CD4-positive, alpha-beta memory T cell (primary cell): ENCODE measurements at places on chromosomes 3 and 15.

DNA sequence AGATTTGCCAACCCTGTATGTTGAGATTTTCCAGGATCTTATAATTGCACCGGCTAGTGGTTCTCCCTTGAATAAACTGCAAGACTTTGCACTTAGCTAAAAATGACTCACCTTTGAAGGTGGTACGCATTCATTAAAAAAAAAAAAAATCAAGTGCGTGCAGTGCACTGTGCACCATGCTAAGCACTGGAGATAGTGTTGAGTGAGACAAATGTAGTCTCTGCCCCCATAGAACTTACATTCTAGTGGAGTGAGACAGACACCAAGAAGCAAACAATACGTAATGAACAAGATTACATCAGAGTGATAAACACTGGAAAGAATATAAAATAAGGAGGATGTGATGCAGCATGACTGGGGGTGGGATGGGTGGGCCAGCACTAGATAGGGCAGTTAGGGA, 69.4 kb downstream of the ITPR1 start:
- no peaks in the 10 kb centered on the region for H3K36me3 ChIP-seq
- H3K4me3 ChIP-seq: no peak overlapping the region
- H3K4me1 ChIP-seq: no peaks in the 10 kb centered on the region
- H3K27me3 ChIP-seq: no peaks in the 10 kb centered on the region
- H3K27ac ChIP-seq: no peak overlapping the region
- DNase-seq: no peak

DNA sequence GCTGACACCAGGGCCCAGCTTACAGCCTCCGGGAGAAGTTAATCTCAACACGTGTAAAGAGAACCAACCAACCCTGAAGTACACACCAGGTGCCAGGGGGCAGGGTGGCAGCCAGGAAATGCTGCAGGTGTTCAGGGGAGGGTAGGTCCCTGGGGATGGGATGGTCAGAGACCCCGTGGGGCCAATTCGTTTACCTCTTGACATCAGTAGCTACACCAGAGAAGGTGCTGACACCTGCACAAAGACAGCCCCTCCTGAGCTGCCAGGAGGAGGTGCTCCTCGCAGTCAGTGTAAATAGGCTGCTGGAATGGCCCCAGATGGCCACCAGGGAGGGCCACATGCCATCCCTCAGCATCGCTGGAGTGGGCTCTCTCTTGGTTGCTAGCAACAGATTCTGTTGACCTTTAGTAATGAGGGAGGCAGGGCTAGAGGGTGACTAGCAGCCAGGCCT, 52.8 kb downstream of the CORO2B start:
- H3K4me3 ChIP-seq: no peak overlapping the region
- no peaks in the 10 kb centered on the region for H3K36me3 ChIP-seq
- H3K4me1 ChIP-seq: no peaks in the 10 kb centered on the region

- no peaks in the 10 kb centered on the region for H3K27me3 ChIP-seq
- no peaks in the 10 kb centered on the region for H3K4me1 ChIP-seq
- no peaks in the 10 kb centered on the region for H3K36me3 ChIP-seq
Observed at GRCh38 chr3:69781593-69781992, 42.3 kb downstream of the MITF start.

DNA sequence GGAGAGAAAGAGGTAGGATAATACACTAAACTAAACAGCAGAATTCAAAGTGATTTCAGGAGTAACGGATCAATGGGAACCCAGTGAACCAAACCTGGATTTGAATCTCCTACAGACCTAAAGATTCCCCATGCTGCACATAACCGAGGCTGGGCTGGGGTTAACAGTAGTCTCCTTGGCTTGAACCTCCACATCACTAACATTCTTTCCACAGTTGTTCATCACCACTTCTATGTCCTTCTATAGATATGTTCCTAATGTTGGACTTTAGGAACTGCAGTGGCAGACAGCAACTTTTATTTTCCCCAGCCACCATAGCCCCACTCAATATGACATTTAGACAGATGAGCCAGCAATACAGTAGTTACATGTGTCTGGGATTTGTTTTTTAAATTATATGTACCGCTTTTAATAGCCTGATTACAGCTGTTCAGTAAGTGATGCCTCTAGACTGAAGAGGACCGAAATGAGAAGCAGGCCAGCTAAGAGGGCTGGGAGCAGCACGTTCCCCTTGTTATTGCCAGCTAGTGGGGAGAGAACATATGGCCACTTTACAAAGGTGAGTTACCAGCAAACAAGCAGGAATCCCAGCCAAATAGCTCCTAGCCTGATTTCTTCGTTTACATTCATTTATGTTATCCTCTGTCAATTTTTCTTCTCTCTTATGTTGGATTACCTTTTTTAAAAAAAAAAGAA, 472.6 kb upstream of the CDIN1 start:
- no peaks in the 10 kb centered on the region for H3K27me3 ChIP-seq
- H3K4me3 ChIP-seq: no peak overlapping the region
- H3K36me3 ChIP-seq: no peaks in the 10 kb centered on the region
- H3K4me1 ChIP-seq: no peaks in the 10 kb centered on the region

GRCh38 chr3:71000483-71000882, 583.0 kb downstream of the FOXP1 start:
- H3K4me1 ChIP-seq: peaks cover 17% of the 10 kb centered on the region
- H3K4me3 ChIP-seq: no peak overlapping the region
- DNase-seq: no peak
- H3K36me3 ChIP-seq: peaks cover 30% of the 10 kb centered on the region

DNA sequence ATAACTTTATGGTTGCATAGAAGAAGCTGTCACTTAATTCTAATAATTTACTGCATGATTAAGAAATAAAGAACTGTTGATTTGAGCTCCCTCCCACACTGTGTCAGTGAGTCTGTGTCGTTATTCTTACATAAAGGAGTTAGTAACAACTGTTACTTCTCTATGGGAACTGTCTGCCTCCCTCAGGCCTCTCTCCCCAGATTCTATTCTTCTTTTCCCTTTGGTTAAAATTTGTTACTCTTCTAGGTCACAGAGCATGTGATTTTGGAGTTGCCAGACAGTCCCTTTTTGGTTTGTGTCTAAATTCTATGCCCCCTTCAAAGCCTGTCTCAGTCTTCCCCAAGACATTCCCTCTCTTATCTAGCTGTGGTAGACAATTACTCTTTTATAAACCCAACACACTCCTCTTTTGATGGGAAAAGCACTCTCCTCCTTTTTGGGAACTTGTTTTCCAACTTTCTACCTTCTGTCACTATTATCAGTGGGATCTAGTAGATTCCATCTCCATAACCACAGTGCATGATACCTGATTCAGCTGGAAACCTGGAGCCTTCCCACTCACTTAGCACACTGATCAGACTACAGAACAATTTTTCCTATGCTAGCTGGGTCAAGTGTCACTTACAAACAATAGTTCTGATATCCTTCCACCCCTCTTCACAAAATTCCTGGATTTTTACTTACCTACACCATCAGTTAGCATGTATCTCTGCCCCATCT, 422.1 kb upstream of the TGFBR2 start:
- H3K27me3 ChIP-seq: no peaks in the 10 kb centered on the region
- H3K36me3 ChIP-seq: no peaks in the 10 kb centered on the region
- no peak overlapping the region for H3K4me3 ChIP-seq

DNA sequence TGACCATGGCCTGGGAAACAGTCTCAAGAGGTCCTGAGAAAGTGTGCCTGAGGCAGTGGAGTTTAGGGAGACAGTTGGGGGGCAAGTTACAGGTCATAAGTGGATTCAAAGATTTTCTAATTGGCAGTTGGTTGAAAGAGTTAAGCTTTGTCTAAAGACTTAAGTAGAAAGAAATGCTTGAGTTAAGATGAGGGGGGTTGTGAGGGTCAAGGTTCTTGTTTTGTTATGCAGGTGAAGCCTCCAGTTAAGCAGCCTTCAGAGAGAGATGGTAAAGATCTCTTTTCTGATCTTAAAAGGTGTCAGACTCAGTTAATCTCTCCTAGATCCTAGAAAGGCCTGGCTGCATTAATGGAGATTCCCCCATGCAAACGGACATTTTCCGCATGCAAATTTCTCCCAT, 356.3 kb upstream of the C2CD4B start:
- no peaks in the 10 kb centered on the region for H3K27me3 ChIP-seq
- H3K27ac ChIP-seq: no peak overlapping the region
- no peaks in the 10 kb centered on the region for H3K36me3 ChIP-seq

DNA sequence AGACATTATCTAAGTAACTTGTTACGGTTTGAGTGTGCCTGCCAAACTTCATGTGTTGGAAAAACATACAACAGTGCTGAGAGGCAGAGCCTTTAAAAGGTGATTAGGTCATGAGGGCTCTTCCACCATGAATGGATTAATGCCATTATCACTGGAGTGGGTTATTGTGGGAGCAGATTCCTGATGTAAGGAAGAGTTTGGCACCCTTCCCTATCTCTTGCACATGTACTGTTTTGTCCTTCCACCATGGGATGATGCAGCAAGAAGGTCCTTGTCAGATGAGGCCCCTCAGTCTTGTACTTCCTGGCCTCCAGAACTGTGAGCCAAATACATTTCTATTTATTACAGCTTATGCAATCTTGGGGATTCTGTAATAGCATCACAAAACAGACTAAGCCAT, 413.9 kb downstream of the EPHA3 start:
- H3K27ac ChIP-seq: no peak overlapping the region
- H3K4me3 ChIP-seq: no peak overlapping the region
- H3K36me3 ChIP-seq: no peaks in the 10 kb centered on the region
- H3K27me3 ChIP-seq: no peaks in the 10 kb centered on the region
- DNase-seq: no peak

GRCh38 chr15:45458746-45459403, 63.7 kb downstream of the SLC30A4 start:
- H3K36me3 ChIP-seq: no peaks in the 10 kb centered on the region
- no peak overlapping the region for H3K4me3 ChIP-seq
- peak; percentile 79 for DNase-seq
- H3K4me1 ChIP-seq: peaks cover 47% of the 10 kb centered on the region
- H3K27me3 ChIP-seq: no peaks in the 10 kb centered on the region

DNA sequence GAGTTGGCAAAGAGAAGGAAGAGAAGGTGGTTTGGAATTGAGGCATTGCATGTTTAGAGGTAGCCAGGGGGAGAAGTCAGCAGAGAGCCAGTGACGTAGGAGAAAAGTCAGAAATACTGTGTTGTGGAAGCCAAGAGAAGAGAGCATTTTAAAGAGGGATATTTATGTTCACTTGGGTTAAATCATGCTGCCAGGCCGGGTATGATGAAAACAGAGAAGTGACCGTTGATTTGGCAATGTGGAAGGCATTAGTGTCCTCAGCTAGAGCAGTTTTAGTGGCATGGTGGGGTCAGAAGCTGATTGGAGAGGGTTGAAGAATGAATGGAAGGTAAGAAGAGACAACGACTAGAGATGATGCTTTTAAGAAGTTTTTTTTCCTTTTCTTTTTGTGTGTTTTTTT, 24.5 kb downstream of the RASA2 start:
- peaks cover 9% of the 10 kb centered on the region for H3K36me3 ChIP-seq
- no peak for DNase-seq
- H3K4me1 ChIP-seq: peaks cover 50% of the 10 kb centered on the region
- H3K27me3 ChIP-seq: no peaks in the 10 kb centered on the region

DNA sequence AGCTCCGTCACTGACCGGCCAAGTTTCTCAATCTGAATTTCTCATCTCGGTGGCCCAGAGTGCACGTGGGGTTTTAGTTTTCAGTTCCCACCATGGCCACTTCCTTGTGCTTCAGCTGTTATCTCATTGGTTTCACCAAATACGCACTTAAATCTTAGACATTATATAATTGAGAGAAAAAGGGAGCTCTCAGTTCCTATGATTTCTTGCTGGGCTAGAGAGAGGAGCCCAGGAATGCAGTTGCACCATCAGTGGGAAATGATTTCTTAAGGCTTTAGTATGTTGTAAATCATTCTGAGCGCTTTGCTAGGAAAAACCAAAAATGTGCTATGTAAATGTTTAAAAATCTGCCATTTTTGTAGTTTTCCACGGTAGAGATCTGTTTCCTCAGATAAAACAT, 53.2 kb downstream of the OXNAD1 start:
- peaks cover 78% of the 10 kb centered on the region for H3K36me3 ChIP-seq
- peaks cover 73% of the 10 kb centered on the region for H3K4me1 ChIP-seq
- peak overlapping the region; percentile 31 for H3K27ac ChIP-seq
- DNase-seq: no peak
- H3K27me3 ChIP-seq: no peaks in the 10 kb centered on the region

- no peaks in the 10 kb centered on the region for H3K27me3 ChIP-seq
- DNase-seq: no peak
- H3K27ac ChIP-seq: no peak overlapping the region
- no peaks in the 10 kb centered on the region for H3K4me1 ChIP-seq
- H3K36me3 ChIP-seq: no peaks in the 10 kb centered on the region
Observed at GRCh38 chr3:169297214-169297613, 366.3 kb downstream of the MECOM start.

- no peak overlapping the region for H3K4me3 ChIP-seq
- DNase-seq: no peak
- no peaks in the 10 kb centered on the region for H3K4me1 ChIP-seq
- H3K27me3 ChIP-seq: no peaks in the 10 kb centered on the region
Observed at GRCh38 chr3:11510356-11510755, 133.4 kb downstream of the VGLL4 start.

DNA sequence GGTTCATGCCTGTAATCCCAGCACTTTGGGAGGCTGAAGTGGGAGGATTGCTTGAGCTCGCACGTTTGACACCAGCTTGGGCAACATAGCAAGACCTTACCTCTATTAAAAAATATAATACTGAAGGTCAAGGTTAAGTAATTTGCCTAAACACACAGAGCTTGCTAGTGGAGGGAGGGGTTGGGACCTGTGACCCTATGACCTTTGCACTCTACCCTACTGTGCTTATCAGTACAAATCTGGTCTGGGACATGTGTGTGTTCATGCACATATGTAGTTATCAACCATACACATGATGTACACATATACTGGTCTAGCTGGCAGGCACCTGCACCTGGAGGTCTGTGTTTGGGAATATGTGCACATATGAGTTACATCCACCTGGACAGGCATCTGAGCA, 117.9 kb upstream of the HACD2 start:
- H3K27me3 ChIP-seq: no peaks in the 10 kb centered on the region
- no peaks in the 10 kb centered on the region for H3K36me3 ChIP-seq
- H3K4me3 ChIP-seq: no peak overlapping the region
- no peaks in the 10 kb centered on the region for H3K4me1 ChIP-seq
- H3K27ac ChIP-seq: no peak overlapping the region

DNA sequence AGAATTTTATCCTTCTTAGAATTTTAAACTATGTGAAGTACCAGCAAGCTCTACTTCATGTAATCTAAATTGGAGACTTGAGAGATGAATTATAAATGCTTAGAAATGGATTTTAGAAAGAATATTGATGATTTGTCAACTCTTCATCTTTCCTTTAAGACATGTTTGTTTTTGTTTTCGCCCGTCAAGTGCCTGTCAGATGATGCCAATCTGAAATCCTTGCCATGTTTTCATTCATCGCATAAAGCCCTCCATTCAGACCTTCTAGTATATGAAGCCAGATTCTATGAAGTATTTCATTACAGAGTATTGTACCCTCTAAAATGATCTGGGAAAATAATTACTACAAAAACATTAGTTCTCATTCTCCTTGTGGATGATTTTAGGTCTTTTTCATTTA, 223.2 kb upstream of the SOX2 start:
- H3K4me1 ChIP-seq: no peaks in the 10 kb centered on the region
- DNase-seq: no peak
- no peaks in the 10 kb centered on the region for H3K36me3 ChIP-seq
- H3K27me3 ChIP-seq: no peaks in the 10 kb centered on the region
- no peak overlapping the region for H3K27ac ChIP-seq

DNA sequence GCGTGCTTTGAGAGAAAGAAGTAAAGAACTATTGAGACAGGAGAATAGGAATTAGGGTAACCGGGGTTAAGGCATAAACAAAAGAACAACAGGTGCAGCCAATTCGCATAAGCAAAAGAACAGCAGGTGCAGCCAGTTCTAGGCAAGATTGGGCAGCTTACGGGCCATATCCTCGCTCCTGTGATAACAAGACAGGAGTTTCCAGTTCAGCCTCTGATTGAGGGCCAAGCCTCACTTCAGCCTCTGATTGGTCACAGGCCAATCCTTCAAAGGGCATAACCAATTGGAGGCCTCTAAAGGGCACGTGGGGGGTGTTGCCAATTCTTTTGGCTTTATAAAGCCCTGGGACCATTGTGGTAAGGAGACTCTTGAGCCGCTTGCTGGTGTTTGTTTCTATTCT, 143.5 kb downstream of the GADL1 start:
- DNase-seq: no peak
- no peak overlapping the region for H3K27ac ChIP-seq
- no peaks in the 10 kb centered on the region for H3K36me3 ChIP-seq
- H3K27me3 ChIP-seq: no peaks in the 10 kb centered on the region
